ENCODE measurements at places on chromosomes 3 and 15.

DNA sequence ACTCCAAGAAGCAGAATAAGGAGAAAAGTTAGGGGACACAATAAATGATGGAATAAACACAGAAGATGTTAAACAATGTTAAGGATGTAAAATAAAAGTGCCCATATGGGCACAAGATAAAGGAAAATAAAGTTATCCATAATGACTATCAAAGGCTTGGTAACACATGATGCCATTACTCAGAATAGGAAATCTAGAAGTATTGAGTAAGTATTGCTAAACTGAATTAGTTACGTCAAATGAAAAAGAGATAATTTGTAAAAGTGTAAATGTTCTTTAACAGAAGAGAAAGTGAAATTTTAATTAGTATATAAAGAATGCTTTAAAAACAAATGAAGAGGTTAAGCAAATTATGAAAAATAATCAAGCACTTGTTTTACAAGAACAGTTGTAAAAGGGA lies 6.7 kb downstream of the COPS2 start:
- H3K36me3 ChIP-seq = peaks cover 5% of the 10 kb centered on the region
- no peaks in the 10 kb centered on the region for H3K27me3 ChIP-seq
- H3K4me1 ChIP-seq = peaks cover 50% of the 10 kb centered on the region
- H3K4me3 ChIP-seq = no peak overlapping the region
- no peak for DNase-seq

DNA sequence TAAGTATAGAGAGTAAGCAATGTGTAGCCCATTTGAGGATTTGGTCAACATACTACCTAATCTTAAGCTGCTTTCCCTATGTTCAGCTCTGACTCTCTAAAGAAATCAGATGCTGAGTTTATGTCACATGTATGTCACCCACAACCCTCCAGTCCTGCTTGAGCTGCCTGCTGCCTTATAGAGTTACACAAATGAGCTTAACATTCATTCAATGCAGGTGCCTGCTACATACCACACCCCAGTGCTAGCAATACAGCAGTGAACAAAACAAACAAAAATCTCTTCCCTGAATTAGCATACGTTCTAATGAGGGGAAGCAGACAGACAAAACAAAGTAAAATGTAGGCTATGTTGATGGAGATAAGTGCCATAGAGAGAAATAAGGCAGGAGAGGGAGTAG lies 93.0 kb downstream of the HHLA2 start:
- peaks cover 12% of the 10 kb centered on the region for H3K27me3 ChIP-seq
- H3K4me3 ChIP-seq = no peak overlapping the region
- peaks cover 17% of the 10 kb centered on the region for H3K4me1 ChIP-seq
- no peak for DNase-seq
- no peak overlapping the region for H3K27ac ChIP-seq
- no peaks in the 10 kb centered on the region for H3K36me3 ChIP-seq

- H3K36me3 ChIP-seq = no peaks in the 10 kb centered on the region
- H3K27me3 ChIP-seq = no peaks in the 10 kb centered on the region
- no peak overlapping the region for H3K27ac ChIP-seq
These were observed 74.9 kb downstream of the EFCAB12 start for GRCh38 chr3:129353589-129353941.

- no peaks in the 10 kb centered on the region for H3K36me3 ChIP-seq
- no peak overlapping the region for H3K27ac ChIP-seq
- peaks cover 27% of the 10 kb centered on the region for H3K4me1 ChIP-seq
These were observed 3.3 kb upstream of the THRB start for GRCh38 chr3:24497942-24498341.

DNA sequence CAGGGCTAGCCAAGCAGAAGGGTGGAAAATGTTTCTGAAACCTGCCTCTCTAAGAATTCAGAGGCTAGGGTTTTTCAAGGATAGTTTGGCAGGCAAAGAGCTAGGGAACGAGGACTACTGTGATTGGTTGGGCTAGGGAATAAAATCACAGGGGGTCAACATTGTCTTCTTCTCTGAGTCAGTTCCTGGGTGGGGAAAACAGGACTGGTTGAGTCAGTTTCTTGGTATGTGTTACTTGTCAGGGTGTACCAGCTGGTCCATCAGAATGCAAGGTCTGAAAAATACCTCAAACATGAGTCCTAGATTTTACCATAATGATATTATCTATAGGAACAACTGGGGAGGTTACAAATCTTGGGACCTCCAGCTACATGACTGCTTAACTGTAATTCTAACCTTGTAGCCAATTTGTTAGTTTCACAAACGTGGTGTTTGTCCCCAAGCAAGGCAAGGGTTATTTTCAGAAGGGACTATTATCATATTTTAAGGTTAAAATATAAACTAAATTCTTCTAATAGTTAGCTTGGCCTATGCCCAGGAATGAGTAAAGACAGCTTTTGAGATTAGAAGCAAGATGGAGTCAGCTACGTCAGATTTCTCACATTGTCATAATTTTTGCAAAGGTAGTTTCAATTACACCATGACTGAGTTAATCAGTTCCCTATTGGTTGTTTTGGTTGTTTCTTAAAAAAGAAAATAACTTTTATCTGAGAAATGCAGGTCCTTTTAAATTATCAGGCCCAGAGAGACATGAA lies 231.5 kb downstream of the ALCAM start:
- H3K27me3 ChIP-seq = peaks cover 5% of the 10 kb centered on the region
- no peak for DNase-seq
- H3K4me1 ChIP-seq = no peaks in the 10 kb centered on the region
- H3K27ac ChIP-seq = no peak overlapping the region
- no peaks in the 10 kb centered on the region for H3K36me3 ChIP-seq

DNA sequence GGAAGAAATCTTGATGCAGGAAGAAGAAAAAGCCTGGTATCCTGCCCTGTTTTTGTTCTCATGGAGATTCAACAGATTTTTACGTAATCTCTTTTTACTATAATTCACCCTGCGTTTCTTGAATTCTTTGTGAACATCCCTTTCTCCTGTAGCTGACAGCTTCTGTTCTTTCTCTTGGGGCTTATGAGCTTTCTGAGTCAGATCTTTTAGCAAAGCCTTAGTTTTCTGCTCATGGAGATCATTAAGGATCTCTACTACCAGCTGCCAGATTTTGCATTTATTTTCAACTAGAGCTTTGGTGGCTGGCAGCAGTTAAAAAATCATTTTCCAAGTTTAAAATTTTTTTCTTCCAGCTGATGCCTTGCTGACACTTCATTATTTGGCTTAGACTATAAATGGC lies 51.6 kb downstream of the MOBP start:
- DNase-seq = no peak
- peaks cover 28% of the 10 kb centered on the region for H3K27me3 ChIP-seq
- H3K36me3 ChIP-seq = no peaks in the 10 kb centered on the region
- no peak overlapping the region for H3K27ac ChIP-seq

- no peak for DNase-seq
- no peaks in the 10 kb centered on the region for H3K4me1 ChIP-seq
- H3K4me3 ChIP-seq = no peak overlapping the region
- no peaks in the 10 kb centered on the region for H3K36me3 ChIP-seq
- no peak overlapping the region for H3K27ac ChIP-seq
These were observed 419.9 kb downstream of the TUSC7 start for GRCh38 chr3:117129516-117129915.

- H3K4me3 ChIP-seq = no peak overlapping the region
- H3K36me3 ChIP-seq = no peaks in the 10 kb centered on the region
- DNase-seq = no peak
- H3K27me3 ChIP-seq = peaks cover 9% of the 10 kb centered on the region
These were observed 160.1 kb upstream of the ATP10A start for GRCh38 chr15:26023231-26023630.

- H3K27ac ChIP-seq = no peak overlapping the region
- H3K36me3 ChIP-seq = no peaks in the 10 kb centered on the region
These were observed 56.3 kb downstream of the GPR171 start for GRCh38 chr3:151146731-151147091.

- H3K27ac ChIP-seq = no peak overlapping the region
- no peaks in the 10 kb centered on the region for H3K36me3 ChIP-seq
- no peak overlapping the region for H3K4me3 ChIP-seq
- DNase-seq = no peak
- H3K4me1 ChIP-seq = peaks cover 10% of the 10 kb centered on the region
These were observed 2.9 kb downstream of the TICRR start for GRCh38 chr15:89578146-89578545.

DNA sequence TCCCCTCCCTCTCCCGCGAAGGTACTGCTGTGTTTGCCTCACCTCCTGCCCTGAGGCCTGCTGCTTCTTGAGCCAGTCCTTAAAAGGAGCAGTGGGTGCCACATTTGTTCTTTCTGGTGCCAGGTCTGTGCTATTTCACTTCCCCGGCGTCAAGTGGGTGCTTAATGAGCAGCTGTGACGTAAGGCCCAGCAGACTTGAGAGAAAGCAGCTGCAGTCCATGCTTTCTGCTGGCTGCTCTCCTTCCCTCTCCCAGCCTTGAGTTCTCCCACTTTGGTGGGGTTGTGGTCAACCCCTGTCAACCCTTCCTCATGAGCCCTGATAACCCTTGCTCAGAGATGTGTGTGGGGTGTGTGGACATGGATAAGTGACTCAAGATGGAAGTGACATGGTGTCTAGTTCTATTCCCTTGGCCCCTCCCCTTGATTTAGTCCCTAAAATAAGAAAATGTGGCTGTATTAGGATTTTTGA lies 6.9 kb downstream of the INAFM2 start:
- H3K4me3 ChIP-seq = no peak overlapping the region
- H3K27ac ChIP-seq = no peak overlapping the region
- peaks cover 4% of the 10 kb centered on the region for H3K4me1 ChIP-seq

GRCh38 chr3:132292042-132292441 lies 25.2 kb upstream of the ACP3 start:
- no peaks in the 10 kb centered on the region for H3K36me3 ChIP-seq
- DNase-seq = no peak
- H3K4me3 ChIP-seq = no peak overlapping the region
- no peaks in the 10 kb centered on the region for H3K4me1 ChIP-seq
- H3K27ac ChIP-seq = no peak overlapping the region

DNA sequence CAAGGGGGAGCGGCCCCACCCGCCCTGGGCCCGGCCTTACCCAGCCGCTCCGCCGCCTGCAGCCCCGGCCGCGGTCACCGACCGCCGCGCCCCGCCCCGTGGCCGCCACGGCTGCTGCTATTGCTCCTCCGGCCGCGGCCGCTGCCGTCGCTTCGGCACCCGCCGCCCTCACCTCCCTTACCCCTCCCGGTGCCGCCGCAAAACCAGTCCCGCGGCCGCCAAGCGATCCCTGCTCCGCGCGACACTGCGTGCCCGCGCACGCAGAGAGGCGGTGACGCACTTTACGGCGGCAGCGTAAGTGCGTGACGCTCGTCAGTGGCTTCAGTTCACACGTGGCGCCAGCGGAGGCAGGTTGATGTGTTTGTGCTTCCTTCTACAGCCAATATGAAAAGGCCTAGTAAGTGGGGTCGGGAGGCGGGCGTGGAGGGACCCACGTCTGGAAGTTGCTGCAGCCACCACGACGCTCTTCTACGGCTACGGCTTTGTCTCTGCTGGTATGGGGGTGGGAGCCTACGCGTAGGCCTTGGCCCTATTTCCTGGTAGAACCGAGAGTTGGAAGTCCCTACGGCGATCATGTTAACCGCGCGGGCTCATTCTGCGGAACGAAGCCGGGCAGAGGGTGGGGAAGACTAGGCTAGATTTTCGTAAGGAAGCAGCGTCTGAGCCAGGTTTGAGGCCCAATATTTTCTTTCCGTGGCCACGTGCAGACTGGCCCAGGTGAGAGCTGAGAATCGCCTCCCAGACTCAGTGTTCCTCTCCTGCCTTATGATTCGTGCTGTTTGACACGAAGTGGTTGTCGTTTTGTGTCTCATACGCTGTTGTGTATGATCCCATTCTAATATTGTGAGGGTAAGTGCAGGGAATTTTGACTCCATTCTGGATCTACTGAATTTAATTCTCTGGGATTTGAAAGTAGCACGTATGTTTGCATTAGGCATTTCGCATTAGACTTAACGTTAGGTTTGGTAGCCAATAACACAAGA lies at the start of the genes GNL3 and PBRM1:
Gene GNL3, plus strand, starts transcription at position 324 of the 983 bp plus-strand sequence. Its CDS starts 61 bp downstream, at position 385.
Gene PBRM1, minus strand, starts transcription at position 205 of the 983 bp plus-strand sequence.
- peak within 1 kb of the TSS; percentile 99 for H3K4me3 ChIP-seq
- no peaks in the 10 kb centered on the region for H3K27me3 ChIP-seq
- peak; percentile 94 for DNase-seq

GRCh38 chr3:65922441-65922840 lies 116.3 kb downstream of the MAGI1 start:
- H3K4me3 ChIP-seq = no peak overlapping the region
- no peaks in the 10 kb centered on the region for H3K36me3 ChIP-seq
- H3K27me3 ChIP-seq = no peaks in the 10 kb centered on the region
- H3K27ac ChIP-seq = no peak overlapping the region

DNA sequence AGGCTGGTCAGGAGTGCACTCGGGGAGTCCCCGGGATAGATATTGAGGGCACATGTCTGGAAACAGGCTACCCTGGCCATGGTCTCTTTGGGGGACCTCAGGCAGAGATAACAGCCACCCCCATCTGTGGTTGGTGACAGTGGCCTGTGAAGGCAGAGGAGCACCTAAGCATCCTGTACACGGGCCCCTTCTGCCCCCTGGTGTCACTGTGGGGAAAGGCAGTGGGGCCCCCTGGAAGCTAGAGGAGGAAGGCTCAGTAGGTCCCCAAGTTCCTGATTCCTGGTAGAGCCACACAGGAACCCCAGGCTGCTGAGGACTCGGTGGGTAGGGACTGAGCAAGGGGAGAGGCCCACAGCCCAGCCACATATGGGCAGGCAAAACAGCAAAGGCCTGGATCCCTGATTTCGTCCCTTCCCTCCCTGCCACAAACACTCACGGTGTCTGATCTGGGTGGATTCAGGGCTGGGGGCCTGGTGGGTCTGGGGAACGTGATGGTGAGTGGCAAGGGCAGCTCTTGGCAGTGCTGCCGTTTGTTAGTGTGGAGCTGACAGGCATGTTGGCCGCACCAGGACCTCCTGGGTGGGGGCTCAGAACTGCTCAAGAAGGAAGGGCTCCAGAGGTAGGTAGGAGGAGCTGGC lies 14.1 kb upstream of the CXCR6 start:
- no peak overlapping the region for H3K4me3 ChIP-seq
- no peak overlapping the region for H3K27ac ChIP-seq
- DNase-seq = peak; percentile 59
- no peaks in the 10 kb centered on the region for H3K4me1 ChIP-seq
- no peaks in the 10 kb centered on the region for H3K27me3 ChIP-seq

Measured in naive B cell (primary cell).